ENCODE measurements at places on chromosomes 13 and 19. TPM values are rescaled to one million over a fixed set of nuclear protein-coding genes. Genes with fewer than 3 reads are reported as not detected.

ZNF749 gene
- polyA plus RNA-seq: 5.4 TPM

ZNF776 gene
- polyA plus RNA-seq: 13.4 TPM

TYROBP gene
- polyA plus RNA-seq: 13.7 TPM

ZFP30 gene
- polyA plus RNA-seq: 2.4 TPM

NEK5 gene
- polyA plus RNA-seq: 0.34 TPM

PNMA8C gene
- not detected for polyA plus RNA-seq

KLC3 gene
- polyA plus RNA-seq: not detected
